ENCODE measurements at places on chromosomes 1 and 21. TPM values are rescaled to one million over a fixed set of nuclear protein-coding genes. Genes with fewer than 3 reads are reported as not detected.

The FAM43B gene
- not detected for total RNA-seq

DNA sequence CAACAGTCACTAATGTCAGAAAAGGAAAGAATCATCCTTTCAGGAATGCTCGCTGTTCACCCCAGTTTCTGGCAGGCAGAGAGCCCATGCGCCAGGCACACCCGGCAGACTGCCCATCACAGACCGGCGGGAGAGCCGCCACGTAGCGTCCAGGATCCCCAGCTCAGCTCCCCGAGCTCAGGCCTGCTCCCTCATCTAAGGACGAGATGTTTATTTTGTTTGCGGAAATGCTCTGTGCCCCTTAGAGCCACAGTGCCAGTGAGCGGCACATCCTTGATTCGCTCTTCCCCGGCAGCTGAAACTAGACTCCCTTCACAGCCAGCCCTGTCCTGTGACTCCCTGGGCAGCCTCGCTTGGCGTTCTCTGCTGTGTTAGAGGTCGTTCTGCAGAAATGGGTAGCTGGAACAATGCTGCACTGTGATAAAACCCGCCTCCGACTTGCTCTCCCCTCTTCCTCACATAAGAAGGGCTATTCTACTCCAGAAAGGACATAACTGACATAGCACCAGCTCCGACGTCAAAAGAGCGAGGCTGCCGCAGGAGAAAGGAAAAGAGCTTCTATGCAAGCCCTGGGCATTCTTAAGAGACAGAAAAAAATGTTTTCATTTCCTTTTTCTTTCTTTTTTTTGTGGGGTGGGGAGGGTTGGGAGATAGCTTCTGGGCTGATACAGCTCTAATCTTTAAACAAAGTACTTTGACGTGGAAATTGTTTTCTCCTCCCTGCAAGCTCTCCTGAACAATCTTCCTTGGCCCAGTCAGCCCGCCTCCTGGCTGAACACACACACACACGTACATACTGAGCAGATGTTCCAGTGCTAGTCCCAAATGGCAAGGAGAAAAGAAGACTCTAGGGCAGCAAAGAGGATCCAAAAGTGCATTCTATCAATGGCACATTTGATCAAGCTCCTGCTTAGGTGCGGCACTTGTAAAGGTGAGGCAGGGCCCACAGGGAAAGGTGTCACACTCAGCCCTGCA, 37.2 kb downstream of the MRAP start:
- no peak overlapping the region for H3K4me3 ChIP-seq
- DNase-seq = no peak
- H3K27me3 ChIP-seq = no peaks in the 10 kb centered on the region

The SH2D1B gene
- total RNA-seq = not detected

GRCh38 chr1:219476716-219477115, 136.2 kb downstream of the ZC3H11B start:
- H3K36me3 ChIP-seq = no peaks in the 10 kb centered on the region
- no peak overlapping the region for H3K4me3 ChIP-seq
- H3K4me1 ChIP-seq = no peaks in the 10 kb centered on the region
- DNase-seq = no peak
- no peaks in the 10 kb centered on the region for H3K27me3 ChIP-seq

- no peaks in the 10 kb centered on the region for H3K36me3 ChIP-seq
- H3K27ac ChIP-seq = no peak overlapping the region
- H3K4me1 ChIP-seq = peaks cover 11% of the 10 kb centered on the region
- no peaks in the 10 kb centered on the region for H3K27me3 ChIP-seq
- DNase-seq = no peak
These were observed 124.5 kb downstream of the CRB1 start for GRCh38 chr1:197392541-197392940.

All from Calu3 (cell line).